ENCODE measurements at places on chromosomes 7 and 10.

DNA sequence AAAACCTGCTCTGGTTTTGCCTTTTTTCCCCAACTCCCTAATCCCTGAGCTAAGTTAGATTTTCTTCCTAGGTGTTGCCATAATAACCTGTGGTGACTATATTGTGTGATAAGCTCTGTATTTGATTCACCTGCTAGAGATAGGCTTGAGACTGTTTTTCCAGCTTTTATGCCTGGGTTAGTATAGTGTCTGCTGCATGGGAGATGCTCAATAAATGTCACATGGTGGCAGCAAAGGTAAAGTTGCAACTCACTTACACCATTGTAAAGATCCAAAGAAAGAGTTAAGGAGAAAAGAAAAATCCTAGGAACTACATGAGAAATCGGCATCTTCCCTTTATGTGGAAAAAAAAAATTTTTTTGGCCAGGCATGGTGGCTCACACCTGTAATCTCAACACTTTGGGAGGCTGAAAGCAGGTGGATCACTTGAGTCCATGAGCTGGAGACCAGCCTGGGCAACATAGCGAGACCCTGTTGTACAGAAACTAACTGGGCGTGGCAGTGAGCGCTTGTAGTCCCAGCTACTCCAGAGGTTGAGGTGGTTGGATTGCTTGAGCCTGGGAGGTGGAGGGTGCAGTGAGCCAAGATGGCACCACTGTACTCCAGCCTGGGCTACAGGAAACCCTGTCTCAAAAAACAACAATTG is 3.7 kb downstream of the CCNJ start:
- no peak for DNase-seq

DNA sequence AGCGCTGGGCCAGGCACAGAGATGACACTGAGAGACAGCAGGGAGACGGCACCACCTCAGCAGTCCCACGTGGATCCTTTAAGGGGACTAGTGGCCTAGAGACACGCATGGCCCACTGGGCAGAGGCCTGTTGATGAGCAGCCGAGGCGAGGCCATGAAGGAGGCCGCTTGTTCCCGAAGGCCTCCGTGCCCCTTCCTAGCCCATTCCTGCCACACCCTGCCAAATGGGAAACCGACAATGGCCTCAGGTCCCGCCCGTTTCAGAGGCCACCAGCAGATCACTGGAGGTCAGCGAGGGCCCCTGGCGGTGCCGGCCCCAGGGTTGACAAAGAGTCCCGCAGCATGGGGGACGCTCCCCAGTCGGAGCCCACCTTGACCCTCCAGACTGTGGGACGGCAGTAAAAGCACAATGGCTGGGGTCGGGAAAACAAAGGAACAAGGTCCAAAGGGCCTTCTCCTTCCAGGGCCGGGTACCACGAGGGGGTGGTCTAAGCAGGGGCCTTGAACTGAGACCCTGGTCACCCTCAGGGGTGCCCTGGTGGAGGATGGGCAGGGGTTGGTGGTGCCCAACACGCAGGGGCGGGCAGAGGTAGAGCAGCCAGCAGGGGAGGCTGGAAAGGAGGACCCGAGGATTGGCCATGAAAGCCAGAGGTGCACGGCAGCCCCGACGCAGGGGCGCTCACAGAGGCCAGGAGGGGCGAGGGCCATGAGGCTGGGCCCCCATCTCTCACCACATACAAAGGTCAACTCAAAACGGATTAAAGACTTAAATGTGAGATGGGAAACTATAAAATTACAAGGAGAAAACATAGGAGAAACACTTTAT is 19.9 kb upstream of the CNPY1 start:
- DNase-seq, result no peak

GRCh38 chr7:17121671-17122070 is 176.8 kb upstream of the AHR start:
- DNase-seq, result no peak

GRCh38 chr10:119104654-119105015 is 722 bp downstream of the DENND10 start:
- DNase-seq, result peak; percentile 43

GRCh38 chr10:129914960-129915359 is 49.1 kb downstream of the EBF3 start:
- DNase-seq, result no peak

GRCh38 chr10:23918839-23919238 is 290.1 kb upstream of the KIAA1217 start:
- no peak for DNase-seq

DNA sequence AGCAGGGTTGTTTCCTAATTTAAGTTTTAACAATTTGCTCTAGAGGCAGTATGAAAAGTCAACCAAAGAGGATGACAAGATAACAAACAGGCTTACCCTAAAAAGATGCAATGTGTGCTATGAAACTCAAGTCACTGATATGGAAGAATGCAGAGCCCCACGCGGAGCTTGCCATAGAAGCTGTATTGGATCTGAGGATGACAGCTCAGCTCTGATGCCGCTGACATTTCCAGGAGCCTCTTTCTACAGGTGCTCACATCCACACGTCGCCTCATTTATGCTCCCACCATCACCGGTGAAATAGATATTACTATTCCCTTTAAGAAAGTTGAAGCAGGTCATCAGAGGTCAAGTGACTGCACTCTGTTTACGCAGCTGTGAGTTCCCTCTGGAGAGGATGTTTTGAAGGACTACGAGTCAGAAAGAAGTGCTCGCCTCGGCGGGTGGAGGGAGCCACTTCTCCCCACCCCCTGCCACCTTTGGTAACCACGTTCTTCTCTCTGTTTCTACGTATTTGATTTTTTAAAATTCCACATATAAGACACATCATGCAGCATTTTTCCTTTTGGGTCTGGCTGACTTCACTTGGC is 275.4 kb downstream of the GLRX3 start:
- DNase-seq, result no peak

GRCh38 chr7:53070883-53071282 is 35.5 kb downstream of the POM121L12 start:
- DNase-seq, result no peak

- no peak for DNase-seq
Observed at GRCh38 chr7:70416347-70416985, 715.5 kb upstream of the GALNT17 start.

DNA sequence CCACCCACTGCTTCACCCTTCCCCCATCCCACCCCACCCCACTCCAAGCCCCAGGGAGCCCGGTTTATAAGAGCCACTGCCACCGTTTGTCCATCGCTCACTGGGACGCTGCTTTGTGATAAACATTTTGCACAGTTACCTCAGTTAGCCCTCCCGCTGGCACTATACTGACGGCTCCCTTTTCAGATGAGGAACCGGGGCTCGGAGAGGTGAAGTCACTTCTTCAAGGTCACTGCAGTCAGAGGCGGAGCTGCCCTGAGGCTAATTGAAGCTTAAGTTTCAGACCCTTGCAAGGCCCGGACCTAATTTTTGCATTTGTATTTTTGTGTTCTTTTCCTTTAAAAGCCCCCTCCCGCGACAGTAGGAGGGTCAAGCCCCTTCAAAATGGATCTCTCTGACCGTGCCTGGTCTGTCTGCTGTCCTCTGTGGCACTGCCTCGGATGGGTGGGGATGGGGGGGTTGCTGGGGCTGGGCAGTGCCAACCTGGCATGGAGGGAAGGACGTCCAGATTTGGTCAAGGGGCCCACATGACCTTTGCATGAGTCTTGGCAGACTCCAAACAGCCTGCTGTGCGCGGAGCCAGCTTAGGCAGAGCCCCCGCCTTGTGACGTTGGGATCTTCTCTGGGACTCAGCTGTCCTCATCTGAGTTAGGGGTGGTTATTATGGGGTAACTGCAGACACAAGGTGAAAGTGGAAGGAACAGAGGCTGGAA is 17.7 kb upstream of the NODAL start:
- DNase-seq, result no peak

DNA sequence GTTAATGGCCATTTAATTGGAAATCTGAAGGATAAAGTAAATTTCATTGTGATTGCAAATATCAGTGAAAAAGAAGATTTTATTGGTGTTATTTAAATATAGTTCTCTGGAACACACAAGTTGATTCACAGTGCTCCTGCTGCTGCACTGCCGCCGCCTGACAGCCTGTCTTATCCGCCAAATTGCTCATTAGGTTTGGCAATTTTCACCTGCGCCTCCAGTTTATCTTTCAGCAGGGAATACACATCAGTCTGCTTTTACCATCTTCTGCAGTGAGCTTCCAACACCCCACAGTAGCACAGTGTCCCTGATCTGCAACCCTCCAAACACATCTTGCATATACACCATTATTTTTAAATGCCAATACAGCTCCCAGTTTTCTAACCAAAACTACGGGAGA is 308.3 kb downstream of the PARD3 start:
- DNase-seq, result no peak

- no peak for DNase-seq
Observed at GRCh38 chr10:88270871-88271713, 312.0 kb downstream of the RNLS start.

DNA sequence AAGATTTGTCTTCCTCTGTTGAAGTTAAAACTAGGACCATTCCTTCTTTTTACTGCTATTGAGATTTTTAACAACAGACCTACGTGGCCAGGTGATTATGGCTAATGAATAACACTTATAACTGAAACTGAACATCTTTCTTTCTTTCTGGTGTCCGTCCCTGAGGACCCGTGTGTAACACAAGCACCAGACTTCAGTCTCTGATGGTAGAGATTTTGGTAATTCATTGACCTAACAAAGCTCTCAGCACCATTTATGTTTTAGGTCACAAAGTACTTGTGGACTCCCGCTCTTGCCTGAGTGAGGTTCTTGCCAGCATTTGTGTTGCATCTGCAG is 40.4 kb upstream of the TMEM229A start:
- no peak for DNase-seq
